Aorta (tissue), 5 donors: ENCODE measurements at places on chromosomes 2 and 18. TPM values are rescaled to one million over a fixed set of nuclear protein-coding genes. Genes with fewer than 3 reads are reported as not detected.

- no peak for DNase-seq
These were observed 73.1 kb downstream of the RAB3GAP1 start for GRCh38 chr2:135124924-135125886.

Gene MBP
- 9.4 TPM for polyA plus RNA-seq

DNA sequence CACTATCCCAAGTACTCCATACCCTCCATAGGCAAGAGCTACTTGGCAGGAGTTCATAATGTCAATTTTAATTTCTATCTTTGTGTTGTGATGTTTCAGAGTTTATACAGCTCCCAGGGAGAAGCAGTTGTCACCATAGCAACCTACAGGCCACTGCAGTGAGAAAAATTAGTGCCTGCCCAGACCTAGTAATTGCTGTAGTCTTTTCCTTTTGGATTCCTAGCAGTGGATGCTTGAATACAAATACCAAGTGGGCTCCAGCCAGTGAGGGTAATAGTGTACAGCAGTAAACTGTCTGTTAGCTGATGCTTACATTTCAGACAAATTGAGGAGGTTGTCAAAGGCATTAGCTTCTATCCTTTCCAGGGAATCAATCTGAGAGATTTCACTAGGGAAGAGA is 26.7 kb downstream of the LHCGR start:
- DNase-seq, result no peak

DNA sequence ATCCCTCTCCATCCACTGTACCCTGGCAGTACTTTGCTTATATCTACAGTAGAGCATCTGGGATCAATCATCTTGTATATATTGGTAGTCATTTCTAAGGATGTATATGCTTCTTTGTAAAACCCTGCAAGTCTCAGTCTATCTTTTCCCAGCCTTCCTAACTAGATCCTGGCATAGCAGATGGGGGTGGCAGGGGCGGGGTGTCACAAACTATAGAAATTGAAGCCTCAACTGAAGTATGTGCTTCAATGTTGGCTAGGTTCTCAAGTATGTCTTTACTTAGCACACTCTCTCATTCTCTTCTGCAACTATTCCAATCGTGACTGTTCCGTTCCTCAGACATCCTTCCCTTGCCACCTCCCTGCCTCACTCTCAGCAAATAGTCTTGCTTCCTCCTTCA is 30.1 kb upstream of the AGPS start:
- no peak for DNase-seq

GRCh38 chr2:218255446-218255845 is 5.4 kb upstream of the GPBAR1 start:
- DNase-seq, result no peak
